RPMI8226 (cell line): ENCODE measurements at places on chromosomes 5 and 9.

GRCh38 chr5:136802383-136802782 lies 437.0 kb upstream of the TRPC7 start:
- no peak for DNase-seq

- no peak for DNase-seq
Measured at GRCh38 chr5:107539726-107540330, 130.9 kb downstream of the EFNA5 start.

- DNase-seq, result no peak
Measured at GRCh38 chr5:155826611-155827507, 500.1 kb upstream of the SGCD start.

GRCh38 chr9:33294670-33295432 lies 4.5 kb downstream of the NFX1 start:
- DNase-seq, result no peak
